HFFc6 (cell line): ENCODE measurements at places on chromosomes 7 and 10. TPM values are rescaled to one million over a fixed set of nuclear protein-coding genes. Genes with fewer than 3 reads are reported as not detected.
A peak's percentile ranks its signal among the peaks of the same experiment; 100 is the strongest.

CARD11 gene
- not detected in 3 replicates for total RNA-seq

DNA sequence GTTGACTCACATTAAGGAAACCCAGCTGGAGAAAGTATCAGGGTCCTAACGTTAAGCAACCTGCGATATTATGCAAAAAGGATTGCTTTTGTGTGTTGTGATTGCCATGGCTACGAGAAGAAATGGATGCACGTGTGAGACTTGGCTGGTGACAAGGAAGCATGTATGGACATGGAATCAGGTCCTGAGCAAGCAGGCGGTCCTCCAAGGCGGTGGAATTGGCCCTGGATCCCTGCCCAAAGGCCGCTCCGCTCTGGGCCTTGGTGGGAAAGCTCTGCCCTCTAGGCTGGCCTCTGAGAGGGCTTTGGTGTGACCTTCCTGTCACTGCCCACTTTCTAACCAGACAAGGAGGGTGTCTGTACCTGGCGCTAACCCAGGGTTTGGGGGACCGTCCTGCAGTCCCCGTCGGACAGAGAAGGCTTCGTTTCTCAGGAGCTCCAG, 192.1 kb downstream of the EBF3 start:
- H3K4me3 ChIP-seq = no peak overlapping the region
- H3K27me3 ChIP-seq = no peaks in the 10 kb centered on the region; the same call in 1 of the 2 replicates
- H3K4me1 ChIP-seq = no peaks in the 10 kb centered on the region
- H3K27ac ChIP-seq = no peak overlapping the region

DNA sequence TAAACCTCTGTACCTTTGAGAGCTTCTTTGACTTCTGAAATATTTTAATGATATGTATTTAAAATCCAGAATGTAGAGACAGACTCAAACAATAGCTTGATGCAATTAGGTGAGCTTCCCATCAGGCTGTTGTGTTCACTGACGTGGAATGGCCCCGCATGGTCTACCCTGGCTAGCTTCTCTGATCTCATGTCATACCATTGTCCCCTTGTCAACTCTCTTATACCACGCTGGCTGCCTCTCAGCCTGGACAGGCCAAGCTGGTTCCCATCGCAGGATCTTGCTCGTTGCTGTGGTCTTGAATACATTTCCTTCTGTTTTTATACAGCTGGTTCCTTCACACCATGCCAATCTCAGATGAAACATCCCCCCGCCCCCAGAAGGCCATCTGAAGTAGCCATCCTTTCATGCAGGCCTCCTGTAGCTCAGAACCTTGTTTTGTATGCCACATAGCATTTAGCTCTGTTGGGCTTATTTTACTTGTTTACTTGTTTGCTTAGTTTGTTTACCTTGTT, 84.2 kb downstream of the FANK1 start:
- no peak overlapping the region for H3K27ac ChIP-seq
- no peaks in the 10 kb centered on the region for H3K36me3 ChIP-seq
- peaks cover 18% of the 10 kb centered on the region for H3K4me1 ChIP-seq

DNA sequence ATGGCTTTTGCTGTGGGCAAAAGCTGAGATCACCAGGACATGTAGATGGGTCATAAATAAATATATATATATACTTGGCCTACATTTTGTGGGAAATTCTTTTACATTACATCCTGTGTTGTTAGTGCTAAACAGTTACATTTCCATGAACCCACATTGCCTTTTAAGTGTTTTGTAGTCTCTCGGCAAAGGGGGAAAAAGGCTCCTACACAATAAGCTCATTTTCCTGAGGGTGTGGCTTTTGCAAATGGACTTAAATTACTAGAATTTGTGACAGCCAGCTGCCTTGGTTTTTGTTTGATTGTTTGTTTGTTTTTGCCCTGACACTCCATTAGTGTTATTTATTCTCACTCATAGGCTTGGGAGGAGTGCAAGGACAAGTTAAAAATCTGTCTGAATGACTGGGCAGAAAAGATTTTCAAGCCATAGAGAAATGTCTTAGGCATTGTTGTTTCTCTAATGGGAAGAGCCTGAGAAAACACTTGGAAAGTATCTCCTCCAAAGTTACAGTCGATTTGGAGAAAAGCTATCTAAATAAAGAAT, 128.8 kb downstream of the DGKB start:
- H3K4me1 ChIP-seq = peaks cover 1% of the 10 kb centered on the region; the same call in 1 of the 2 replicates
- DNase-seq = no peak
- peaks cover 20% of the 10 kb centered on the region for H3K36me3 ChIP-seq
- H3K27me3 ChIP-seq = no peaks in the 10 kb centered on the region; the same call in 1 of the 2 replicates

FOXP2 gene
- total RNA-seq = 0.10 and 0.20 TPM in 2 replicates

GRCh38 chr7:138980563-138981291, 462 bp downstream of the KIAA1549 start:
- H3K27me3 ChIP-seq = peaks cover 2% of the 10 kb centered on the region; the same call in 1 of the 2 replicates
- peaks cover 31% of the 10 kb centered on the region for H3K4me1 ChIP-seq
- H3K27ac ChIP-seq = peak overlapping the region; percentile 66
- H3K4me3 ChIP-seq = peak overlapping the region; percentile 91

DNA sequence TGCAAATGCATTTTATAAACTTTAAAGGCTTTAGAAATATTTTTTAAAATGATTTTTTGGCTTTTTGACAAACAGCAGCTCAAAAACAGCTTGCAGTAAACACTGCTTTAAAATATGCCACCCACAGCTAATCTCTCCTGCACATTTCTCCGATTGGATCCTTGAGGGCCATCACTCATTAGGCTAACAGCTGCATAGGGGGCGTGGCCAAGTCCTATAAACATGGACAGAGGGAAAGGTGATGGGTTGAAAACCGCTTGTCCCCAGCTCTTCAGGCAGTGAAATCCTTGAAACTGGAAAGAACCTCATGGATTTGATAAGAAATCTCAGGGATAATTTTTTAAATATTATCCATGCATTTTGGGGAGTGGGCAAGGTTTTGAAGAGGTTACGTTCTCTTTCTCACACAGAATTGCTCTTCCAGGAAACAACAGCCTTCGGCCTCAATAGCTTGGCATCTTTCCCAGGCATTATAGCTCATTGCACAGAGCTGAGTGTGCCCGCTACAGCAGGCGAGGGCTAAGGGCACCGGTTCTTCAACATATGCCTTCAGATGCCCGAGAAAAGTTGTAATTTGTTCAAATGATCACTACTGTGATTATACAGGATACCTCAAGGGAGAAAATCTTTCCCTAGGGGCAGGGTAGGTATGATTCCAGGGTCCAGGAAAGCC, 1.7 kb downstream of the PLEKHS1 start:
- peaks cover 8% of the 10 kb centered on the region for H3K27me3 ChIP-seq
- no peak overlapping the region for H3K27ac ChIP-seq
- H3K4me1 ChIP-seq = peaks cover 26% of the 10 kb centered on the region
- H3K4me3 ChIP-seq = no peak overlapping the region
- DNase-seq = no peak

- no peak for DNase-seq
- peak within 1 kb of the TSS; percentile 68 for H3K4me3 ChIP-seq
- H3K27me3 ChIP-seq = peaks cover 41% of the 10 kb centered on the region
- peaks cover 34% of the 10 kb centered on the region for H3K4me1 ChIP-seq
- no peaks in the 10 kb centered on the region for H3K36me3 ChIP-seq
Measured at GRCh38 chr7:15686295-15686956, at the start of gene MEOX2. Gene MEOX2 (minus strand): TSS chr7:15686683. CDS start chr7:15686402, 281 bp downstream.

- no peak for DNase-seq
- no peaks in the 10 kb centered on the region for H3K4me1 ChIP-seq
Measured at GRCh38 chr7:97620495-97620894, 111.4 kb upstream of the TAC1 start.

- no peaks in the 10 kb centered on the region for H3K36me3 ChIP-seq
- H3K27ac ChIP-seq = no peak within 1 kb of the TSS
- DNase-seq = no peak
- no peaks in the 10 kb centered on the region for H3K4me1 ChIP-seq
- peaks cover 19% of the 10 kb centered on the region for H3K27me3 ChIP-seq
Measured at GRCh38 chr10:95193944-95194343, at the start of gene ACSM6. Gene ACSM6 (plus strand): TSS chr10:95194238. CDS start chr10:95194486, 248 bp downstream.

DNA sequence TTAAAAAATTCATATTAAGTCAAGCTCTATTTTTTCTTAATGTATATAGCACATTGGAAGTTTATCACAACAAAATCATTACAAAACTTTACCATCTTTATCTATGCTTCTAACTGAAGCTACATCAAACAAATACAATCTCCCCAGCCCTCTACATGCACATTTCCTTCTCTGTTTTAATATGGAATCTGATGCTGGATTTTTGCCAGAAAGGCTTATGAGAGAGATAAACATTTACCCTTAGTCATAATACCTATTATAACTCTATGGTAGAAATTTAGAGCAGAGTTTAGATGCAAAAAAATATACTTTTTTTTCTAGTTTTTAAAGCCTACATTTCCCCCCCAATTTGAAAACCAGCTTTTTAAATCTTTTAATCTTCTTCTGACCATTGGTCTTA, 1198.6 kb downstream of the GATA3 start:
- peak; percentile 13 for DNase-seq
- peaks cover 40% of the 10 kb centered on the region for H3K4me1 ChIP-seq
- no peak overlapping the region for H3K27ac ChIP-seq
- no peaks in the 10 kb centered on the region; the same call in 1 of the 2 replicates for H3K27me3 ChIP-seq
- H3K4me3 ChIP-seq = no peak overlapping the region
